Activated gamma-delta T cell treated with anti-CD3 and anti-CD28 coated beads, Interleukin-2, amount 50 U/mL, for 16 hours (primary cell): ENCODE measurements at places on chromosomes 16 and 17.

DNA sequence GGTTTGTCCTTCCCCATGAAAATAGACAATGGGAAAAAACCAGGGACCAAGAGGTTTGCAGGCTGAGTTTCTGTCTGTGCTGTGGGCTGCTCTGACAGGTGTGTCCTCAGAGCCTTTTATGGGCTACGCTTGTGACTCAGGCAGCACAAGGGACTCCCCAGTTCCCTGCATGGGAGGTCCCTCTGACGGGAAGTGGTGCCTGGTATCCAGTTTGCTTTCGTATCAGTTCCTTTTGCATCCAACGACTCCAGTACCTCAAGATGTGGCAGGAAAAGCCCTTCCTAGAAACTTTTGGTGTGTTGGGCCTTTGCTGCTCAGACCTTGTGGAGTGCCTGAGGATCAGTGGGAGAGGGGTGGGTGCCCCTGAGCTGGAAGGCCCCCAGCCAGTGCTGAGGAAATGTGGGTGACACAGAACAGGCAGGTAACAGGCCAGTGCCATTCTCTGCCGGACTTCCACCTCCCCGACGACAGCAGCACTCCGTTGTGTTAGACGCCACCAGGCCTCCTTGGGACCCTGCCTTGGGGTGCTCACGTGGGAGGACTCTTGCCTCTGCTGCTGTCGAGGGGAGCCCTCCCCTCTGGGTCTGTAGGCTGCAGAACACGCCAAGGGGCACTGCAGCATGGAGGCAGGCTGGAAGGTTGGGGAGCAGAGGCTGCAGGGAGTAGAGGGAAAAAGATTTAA is 38.4 kb upstream of the IRF8 start:
- DNase-seq: no peak

DNA sequence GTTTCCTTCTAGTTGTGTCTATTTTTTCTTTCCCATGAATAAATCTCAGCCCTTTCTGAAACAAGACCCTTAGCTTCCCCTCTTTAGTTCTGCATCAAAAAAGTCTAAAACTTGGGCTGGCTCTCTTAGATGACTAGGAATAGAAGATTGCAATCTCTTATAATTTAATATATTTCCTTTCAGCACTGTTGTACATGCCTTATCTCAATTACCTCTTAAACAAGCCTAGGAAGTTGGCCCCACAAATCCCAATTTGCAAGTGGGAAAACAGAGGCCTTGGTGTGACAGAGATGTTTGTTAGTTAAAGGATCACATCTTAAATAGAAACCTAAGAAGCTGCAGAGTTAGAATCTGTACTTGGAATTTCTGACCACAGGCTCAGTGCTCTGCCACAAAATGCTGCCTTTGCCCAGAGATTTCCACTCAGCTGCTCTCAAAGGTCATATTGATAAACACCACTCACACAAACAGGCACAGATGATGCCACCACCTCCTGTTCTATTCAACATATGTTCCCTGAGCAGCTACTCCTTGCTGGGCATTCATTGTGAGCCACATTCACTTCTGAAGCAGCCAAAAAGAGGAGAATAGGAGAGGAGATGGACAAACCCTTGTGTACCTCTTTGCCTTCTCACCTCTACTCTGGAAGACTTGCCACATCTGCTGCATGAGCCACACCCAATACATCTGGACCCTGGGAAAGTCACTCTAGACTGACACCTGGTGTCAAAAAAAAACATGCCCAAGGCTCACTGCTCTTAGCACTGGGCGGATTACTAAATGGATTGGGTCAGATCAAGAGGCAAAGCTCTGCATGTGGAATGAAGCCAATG is 5.5 kb downstream of the CCDC182 start:
- DNase-seq: no peak

GRCh38 chr16:69402439-69402838 is 16.6 kb upstream of the TERF2 start:
- no peak for DNase-seq

DNA sequence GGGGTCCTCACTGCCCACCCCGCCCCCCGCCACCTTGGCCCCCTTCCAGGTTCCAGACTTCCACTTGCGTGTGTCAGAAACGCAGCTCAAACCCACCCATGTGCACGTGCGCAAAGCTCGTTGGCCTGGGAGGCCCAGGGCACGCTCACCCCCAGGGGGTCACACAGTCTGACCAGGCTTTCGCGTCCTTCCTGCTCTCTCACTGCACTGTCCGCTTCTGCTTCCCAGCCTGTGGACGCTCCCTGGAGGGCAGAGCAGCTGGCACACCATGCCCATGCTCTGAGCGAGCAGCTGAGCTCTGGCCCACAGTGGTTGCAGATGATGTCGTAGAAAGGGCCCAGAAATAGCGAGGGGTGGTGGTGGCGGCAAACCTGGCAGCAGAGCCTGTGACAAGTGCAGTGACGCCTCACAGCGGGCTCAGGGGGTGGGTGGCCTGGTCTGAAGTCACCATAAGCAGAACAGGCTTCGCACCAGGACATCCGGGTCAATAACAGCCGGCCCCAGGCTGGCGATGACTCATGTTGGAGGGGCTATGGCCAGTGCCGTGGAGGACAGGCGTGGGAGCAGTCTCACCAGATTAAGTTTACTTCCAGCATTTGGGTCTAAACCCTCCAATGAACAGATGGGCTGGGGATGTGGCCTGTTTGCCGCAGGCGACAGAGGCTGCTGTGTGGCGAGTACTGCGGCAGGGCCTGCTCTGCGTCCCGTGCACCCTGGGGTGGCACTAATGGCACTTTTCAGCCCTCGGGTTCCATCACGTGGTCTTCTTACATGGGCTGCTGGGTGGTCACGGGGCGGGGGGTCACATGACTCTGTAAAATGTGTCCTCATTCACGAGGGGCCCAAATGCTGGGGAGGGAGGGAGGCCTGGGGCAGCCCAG is 49.0 kb downstream of the NT5M start:
- no peak for DNase-seq

DNA sequence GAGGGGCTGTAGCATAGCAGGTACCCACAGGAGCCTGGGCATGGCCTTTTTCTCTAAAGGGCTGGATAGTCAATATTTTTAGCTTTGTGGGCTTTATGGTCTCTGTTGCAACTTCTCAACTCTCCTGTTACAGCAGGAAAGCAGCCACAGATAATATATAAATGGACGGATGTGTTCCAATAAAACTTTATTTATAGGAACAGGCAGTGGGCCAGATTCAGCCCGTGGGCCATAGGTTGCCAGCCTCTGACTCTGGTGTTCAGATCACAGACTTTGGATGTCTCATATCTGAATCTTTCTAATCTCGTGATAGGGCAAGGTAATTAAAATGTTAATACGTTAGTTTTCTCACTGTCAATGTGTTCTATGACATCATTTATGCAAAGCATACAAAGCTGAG is 136.4 kb downstream of the WWOX start:
- no peak for DNase-seq

- DNase-seq: peak; percentile 53
Measured at GRCh38 chr17:78421534-78422266, 43.3 kb downstream of the PGS1 start.

DNA sequence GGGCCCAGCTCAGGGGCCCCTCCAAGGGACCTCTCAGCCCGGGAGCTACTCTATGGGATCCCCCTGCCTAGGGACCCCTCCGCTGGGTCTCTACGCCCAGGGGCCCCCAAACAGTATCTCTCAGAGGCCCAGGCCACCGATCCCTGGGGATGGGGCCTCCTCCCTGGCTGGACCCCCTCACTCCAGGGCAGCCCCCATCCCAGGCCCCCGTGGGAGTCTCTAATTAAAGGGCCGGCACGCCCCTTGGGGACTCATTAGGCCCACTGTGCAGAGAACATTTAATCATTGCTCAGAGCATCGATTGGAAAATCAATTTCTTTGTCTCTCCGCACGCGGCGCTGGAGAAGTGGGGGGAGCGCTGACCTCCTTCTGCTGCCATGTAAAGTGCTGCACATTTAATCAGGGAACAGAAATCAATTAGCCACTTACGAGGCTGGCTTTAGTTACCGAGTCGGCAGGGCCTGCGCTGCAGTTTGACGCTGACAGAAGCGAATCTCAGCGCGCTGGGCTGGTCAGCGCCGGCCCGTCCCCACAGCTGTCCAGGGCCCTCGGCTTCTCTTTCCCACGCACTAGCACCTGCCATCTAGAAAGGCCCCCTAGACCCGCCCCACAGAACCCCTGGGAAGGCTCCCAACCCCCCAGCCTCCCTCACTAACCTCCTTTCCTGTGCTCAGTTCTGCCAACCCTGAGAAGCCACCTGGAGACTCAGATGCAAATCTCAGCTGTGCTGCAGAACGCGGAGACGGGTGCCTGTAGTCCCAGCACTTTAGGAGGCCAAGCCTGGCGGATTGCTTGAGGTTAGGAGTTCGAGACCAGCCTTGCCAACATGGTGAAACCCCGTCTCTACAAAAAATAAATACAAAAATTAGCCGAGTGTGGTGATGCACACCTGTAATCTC is 20.2 kb upstream of the C1QL1 start:
- no peak for DNase-seq

DNA sequence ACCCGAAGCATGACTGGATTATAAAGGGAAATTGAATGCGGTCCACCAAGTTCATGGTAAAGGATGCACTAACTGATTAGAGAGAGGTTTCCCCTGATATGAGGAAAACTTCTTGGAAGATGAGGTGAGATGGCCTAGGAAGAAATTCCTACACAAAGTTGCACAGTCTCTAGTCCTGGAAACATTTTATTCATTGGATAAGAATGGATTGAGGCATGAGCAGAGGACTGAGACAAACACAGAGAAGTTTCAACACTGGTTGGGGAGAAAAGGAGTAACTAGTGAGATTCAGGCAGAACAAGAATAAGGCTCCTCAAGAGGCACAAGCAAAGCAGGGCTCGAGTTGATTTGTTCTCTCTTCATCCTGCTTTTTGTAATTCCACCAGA is 2.0 kb upstream of the CCL2 start:
- no peak for DNase-seq

GRCh38 chr16:85553436-85554113 is 59.5 kb upstream of the GSE1 start:
- peak; percentile 22 for DNase-seq

- no peak for DNase-seq
Measured at GRCh38 chr17:73410586-73411312, 98.9 kb upstream of the CDC42EP4 start.

- DNase-seq: no peak
Measured at GRCh38 chr16:84611041-84611440, 6.8 kb downstream of the COTL1 start.

- no peak for DNase-seq
Measured at GRCh38 chr16:58815181-58815888, 81.2 kb upstream of the GOT2 start.

DNA sequence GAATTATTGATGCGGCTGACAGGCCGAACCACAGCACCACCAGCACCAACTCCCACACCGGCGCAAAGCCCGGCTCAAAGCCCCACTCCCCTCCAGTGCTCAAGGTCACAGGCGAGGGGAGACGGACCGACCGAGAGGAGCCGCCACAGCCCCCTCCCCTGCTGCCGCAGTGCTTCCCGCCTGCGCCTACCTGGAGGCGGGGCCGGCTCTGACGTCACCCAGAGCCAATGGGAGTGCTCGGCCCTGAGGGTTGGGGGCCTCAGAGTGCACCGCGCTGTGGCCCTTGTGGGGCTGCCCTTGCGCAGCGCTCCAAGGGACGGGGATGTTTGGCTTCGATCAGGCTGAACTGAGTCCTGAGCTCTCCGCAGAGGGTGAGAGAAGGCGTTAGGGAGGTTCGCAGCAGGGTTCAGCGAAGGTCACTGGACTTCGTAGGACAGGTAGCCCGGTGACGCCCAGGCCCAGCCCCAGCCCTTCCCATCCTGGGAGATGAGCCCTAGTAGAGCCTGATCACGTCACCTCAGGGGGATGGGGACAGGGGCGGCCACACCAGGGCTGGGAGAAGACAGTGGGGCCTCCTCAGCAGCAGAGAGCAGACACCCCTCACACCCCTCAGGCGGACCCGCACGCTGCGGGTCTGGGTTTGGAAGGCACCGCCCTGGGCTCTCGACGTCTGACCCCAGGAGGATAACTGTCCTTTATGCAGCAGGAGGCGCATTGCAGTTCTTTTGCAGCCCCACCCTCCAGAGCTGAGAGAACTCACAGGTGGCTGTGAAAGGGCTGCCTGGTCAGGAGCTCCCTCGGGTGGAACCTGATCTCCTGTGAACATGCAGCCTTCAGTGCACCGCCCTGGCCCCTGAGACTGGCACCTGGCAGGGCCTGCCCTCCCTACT is 1.5 kb downstream of the NDRG4 start:
- no peak for DNase-seq

DNA sequence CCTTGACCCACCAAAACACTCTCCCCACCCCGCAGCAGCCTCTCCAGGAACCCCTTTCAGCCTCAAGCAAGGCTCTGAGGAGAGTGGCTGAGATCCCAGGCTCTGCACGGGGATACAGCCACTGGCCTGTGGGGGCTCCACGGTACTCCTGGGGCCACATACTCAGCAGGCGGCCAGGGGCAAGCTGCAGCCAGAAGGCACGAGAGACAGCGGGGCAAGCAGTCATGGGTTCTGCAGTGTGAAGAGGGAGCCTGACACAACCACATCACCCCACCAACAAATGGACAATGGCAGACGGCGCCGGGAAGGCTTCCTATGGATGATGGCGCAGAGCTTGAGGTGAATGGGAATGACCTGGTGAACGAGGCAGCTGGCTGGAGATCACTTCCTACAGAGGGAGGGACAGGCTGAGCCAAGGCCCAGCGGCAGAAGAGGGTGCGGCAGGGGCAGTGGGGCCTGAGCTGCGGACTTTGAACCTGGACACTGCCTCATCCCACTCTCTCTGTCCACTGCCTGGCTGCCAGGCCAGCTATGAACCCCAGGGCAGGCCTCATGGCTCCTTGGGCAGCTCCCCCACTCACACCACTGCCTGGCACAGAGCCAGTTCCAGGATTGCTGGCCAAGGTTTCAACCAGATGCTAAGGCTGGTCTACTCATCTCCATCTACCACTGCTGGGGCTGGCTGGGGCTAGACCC is 10.8 kb upstream of the BCAR1 start:
- no peak for DNase-seq

DNA sequence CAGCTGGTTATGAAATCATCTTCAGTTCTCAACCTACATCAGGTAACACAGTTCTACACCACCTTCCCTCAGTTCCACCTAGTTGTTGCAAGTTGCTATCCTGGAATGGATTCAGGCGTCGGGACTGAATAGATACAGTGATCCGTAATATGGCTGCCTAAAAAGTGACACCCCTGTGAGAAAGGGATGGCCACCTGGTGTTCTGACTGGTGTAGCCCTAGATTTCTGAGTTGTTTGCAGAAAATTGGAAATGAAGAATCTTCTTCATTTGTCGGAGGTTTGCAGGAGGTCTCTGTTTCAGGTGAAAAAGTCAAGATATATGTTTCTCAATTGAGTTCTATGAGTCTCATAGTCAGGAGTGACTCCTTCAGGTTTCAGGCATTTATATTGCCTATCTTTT is 225.8 kb upstream of the ELAC2 start:
- DNase-seq: no peak

- DNase-seq: no peak
Measured at GRCh38 chr16:57593021-57593420, 35.4 kb upstream of the ADGRG1 start.
